ENCODE measurements at places on chromosomes 1 and 21.

GRCh38 chr1:27931759-27932158 is 3.0 kb upstream of the SMPDL3B start:
- DNase-seq, result peak; percentile 72

- DNase-seq, result no peak
Observed at GRCh38 chr1:227749916-227750710, 14.9 kb downstream of the SNAP47 start.

- no peak for DNase-seq
Observed at GRCh38 chr1:99963041-99963795, 6.6 kb upstream of the SLC35A3 start.

- DNase-seq, result no peak
Observed at GRCh38 chr1:234987415-234988154, 141.1 kb downstream of the TOMM20 start.

GRCh38 chr1:40151457-40152079 is 9.6 kb upstream of the RLF start:
- DNase-seq, result no peak

- no peak for DNase-seq
Observed at GRCh38 chr1:53334312-53334711, 6.4 kb upstream of the LRP8 start.

Measured in NB4 (cell line).